NCI-H460 (cell line): ENCODE measurements at places on chromosomes 12 and 14. TPM values are rescaled to one million over a fixed set of nuclear protein-coding genes. Genes with fewer than 3 reads are reported as not detected.

- DNase-seq: no peak
Observed at GRCh38 chr12:120677765-120678473, 9.0 kb upstream of the MLEC start.

DNA sequence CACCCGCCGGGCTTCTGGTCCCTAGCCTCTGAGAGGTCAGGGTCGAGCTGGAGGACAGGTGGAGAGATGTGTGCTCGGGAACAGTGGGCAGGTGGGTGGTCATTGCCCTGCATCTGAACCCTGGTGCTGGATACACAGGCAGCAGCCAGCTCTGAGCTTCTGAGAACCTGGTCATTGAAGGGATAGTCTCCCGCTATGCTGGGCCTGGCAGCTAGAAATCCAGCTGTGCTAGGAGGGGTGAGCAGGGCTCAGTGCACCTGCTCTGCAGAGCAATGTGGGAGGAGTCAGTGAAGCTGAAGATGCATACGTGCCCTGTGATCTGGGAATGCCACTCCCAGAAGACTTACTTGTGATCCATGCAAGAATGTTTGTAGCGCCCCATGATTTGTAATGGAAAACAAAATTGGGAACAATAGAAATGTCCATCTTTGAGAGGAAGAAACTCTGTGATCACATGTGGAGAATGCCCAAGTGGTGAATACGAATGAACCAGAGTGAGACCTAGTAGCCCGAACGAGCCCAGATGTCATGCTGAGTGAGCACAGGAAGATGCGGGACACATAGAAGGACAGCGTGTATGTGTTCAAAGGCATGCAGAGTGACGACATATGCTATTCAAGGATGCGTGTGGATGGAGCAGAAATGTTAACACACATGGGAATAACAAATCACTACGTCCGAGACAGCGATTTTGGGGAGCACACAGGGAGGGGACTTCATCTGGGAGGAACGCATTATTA lies 63.4 kb downstream of the AACS start:
- DNase-seq: no peak

DNA sequence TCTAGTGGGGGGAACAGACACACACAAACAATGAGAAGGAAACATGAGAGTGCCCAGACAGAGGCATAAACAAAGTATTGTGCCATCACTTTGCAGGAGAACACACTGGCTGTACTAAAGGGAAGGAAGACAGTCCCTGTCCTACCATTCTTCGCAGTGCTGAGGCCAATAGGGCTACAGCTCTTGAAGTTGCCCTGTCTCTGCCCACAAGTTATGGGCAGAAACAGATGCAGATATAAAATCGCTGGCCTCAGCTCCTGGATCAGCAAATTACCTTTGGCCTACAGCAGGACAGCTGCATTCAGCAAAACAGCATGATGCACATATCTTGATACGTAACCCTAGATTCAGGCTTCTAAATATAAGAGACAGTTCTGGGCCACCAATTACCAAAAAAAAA lies 23.0 kb upstream of the PRKAB1 start:
- DNase-seq: no peak

DNA sequence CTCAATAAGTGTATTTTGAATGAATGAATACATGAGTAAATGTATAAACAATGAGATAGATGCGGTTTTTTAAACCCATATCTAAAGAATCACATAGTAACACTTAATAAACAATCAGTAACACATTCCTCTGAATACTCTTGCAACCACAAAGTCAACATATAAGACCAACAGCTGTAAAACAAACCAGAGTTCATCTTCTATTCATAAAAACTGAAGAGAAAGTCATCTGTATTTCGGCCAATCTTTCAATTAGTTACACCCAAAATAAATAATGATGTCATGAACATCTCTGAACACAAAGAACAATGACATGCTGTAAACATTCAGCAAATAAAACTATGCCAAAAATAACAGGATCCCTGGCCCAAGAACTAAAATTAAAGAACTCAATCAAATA lies 47.2 kb downstream of the ARMH4 start:
- no peak for DNase-seq

DNA sequence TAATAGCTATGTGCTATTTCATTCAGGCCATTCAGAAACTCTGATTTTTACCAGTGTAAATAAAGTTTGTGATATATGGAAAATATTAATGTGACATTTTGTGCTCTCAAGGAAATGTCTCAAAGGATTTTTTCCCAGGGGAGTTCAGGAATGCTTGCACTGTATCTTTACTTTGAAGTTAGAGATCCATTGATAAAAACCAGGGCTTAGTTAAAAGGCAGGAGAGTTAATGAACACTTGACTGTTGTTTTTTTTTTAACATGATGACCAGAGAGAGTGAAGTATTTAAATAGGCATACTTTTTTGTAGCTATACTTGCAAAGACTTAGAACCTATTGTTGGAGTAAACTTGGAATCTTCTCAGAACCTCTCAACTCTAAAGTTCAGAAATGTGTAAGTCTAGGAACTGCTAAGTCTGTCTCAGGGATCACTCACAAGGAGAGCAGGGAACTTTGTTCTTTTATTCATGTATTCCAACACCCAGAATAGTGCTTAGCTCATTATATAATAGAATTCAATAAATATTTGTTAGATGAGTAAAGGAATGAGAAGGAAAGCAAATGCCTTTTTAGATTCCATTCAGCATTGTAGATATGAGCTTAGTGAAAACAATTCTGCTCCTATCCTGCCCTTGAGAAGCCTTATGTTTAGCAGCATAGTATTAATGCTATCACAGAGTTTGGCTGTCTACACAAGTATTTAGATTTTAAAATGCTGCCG lies 117.5 kb downstream of the DAAM1 start:
- no peak for DNase-seq

DNA sequence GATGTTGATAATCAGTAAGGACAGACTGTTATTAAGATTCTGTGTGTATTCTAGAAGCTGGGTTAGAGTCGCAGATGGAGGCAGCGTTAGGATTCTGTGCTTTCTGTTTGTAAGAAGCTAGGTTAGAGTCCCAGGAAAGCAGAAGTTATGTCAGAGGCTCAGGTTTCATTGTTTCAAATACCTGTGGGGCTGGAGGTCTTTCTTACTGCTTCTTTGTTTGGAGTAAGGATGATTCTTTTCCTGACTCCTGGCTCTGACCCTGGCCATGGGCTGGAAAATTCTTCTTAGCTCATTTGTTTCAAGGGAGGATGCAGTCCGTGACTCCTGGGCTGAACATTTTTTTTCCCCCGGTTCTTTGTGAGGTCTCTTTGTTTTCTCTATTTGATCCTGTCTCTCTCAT lies 5.2 kb downstream of the MUCL1 start:
- DNase-seq: no peak

GRCh38 chr12:1766110-1766509 lies 54.3 kb upstream of the LRTM2 start:
- no peak for DNase-seq

GRCh38 chr12:4450551-4451112 lies 5.0 kb upstream of the FGF6 start:
- no peak for DNase-seq

GRCh38 chr12:127162307-127162706 lies 1104.7 kb upstream of the TMEM132C start:
- peak; percentile 4 for DNase-seq

GRCh38 chr12:1517007-1517406 lies 77.4 kb downstream of the FBXL14 start:
- no peak for DNase-seq

The PAPLN gene
- 0.72 and 0.92 TPM in 2 replicates for total RNA-seq

GRCh38 chr12:121857322-121858246 lies 1.1 kb downstream of the HPD start:
- DNase-seq: no peak

DNA sequence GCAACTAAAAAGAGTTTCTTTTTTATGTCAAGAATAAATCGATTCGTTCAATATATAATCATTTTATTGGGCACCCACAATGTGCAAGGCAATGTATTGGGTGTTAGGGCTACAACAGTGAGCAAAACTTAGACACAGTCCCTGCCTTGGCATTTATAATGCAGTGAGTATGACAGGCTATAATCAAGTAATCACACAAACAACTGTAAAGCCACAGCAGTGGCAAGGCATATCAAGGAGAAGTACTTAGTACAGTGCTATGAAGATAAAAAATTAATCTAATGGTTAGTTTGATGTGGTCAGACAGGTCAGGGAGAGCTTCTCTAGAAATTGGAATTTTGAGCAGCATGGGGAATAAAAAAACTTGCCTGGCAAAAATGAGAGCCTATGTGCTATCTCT lies 39.5 kb upstream of the OTOGL start:
- DNase-seq: no peak

- DNase-seq: peak; percentile 27
Observed at GRCh38 chr12:84910549-84911241, 1.9 kb downstream of the SLC6A15 start.

DNA sequence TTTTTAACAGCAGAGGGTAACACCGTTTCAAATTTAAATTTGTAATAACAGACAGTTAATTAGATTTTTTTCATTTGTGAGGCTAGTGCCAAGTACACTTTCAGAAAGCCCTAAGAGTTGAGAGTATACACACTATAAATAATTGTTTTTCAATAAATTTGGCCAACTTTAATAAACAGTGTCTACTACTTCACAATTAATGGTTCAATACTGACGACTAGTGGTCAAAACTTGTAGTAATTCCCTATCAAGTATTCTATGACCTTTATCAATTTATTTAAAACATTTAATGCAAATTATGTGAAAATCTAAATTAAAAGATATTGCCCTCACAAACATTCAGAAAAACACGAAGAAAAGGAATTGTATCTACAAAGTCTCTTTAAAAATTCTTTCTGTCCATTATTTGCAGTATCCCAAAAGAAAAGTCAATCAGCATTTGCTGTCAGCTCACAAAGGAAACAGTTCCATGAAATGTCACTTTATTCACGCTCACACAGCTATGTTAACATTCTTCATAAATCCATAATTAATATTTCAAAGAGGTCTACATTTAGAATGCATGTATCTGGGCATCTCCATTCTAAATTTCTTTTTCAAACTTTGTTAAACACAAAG lies 91.2 kb downstream of the CEP128 start:
- DNase-seq: peak; percentile 50

DNA sequence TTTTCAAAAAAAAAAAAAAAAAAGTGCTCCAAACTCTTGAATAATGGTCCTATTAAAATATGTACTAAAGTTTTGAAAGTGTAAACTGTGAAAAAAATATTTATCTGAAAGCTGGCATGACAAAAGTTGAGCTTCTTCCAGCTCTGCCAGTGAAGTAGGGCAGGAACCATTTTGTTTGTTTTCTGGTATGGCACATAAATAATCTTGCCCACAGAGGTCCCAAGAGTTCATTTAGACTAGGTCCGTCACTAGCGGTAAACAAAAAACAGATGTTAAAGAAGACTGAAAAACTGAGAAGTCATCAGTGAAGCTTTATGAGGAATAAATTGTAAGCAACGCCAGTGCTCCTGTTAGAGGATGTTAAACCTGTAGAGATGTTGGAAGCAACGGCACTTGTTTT lies 7.0 kb downstream of the ERP27 start:
- DNase-seq: no peak

GRCh38 chr14:97692084-97692483 lies 894.9 kb downstream of the VRK1 start:
- DNase-seq: no peak

- no peak for DNase-seq
Observed at GRCh38 chr14:34403646-34404045, 58.4 kb downstream of the SPTSSA start.

DNA sequence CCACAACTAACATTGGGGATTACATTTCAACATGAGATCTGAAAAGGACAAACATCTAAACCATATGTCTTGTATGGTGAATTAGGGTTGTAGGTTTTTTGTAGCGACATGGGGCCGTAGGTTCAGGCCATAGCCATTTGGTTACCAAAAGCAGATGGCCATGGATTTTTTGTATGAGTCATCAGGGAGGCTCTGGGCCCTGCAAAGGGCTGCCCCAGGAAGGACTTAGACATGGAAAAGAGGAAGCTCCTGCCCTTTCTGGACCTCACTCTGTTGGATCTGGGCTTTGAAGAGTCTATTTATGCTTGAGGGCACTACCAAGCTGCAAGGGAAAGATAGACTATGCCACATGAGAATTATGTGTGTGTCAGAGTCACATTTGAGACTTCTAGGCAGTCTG lies 89.3 kb upstream of the DHRS4 start:
- no peak for DNase-seq

The DIO2 gene
- total RNA-seq: 1.5 and 1.8 TPM in 2 replicates

The TMEM121 gene
- 1.9 and 3.1 TPM in 2 replicates for total RNA-seq

The LMNTD1 gene
- total RNA-seq: 0.15 TPM in 1 of 2 replicates, not detected in the other

The RIMKLB gene
- 13.7 and 15.1 TPM in 2 replicates for total RNA-seq

The IRAK4 gene
- 8.9 and 9.9 TPM in 2 replicates for total RNA-seq

GRCh38 chr12:64877363-64878004 lies 53.0 kb downstream of the TBC1D30 start:
- DNase-seq: no peak

GRCh38 chr12:46660719-46661109 lies 165.1 kb downstream of the SLC38A4 start:
- DNase-seq: peak; percentile 56

- no peak for DNase-seq
Observed at GRCh38 chr14:37013078-37013477, 159.3 kb downstream of the SLC25A21 start.

- no peak for DNase-seq
Observed at GRCh38 chr12:110578694-110579534, 4.2 kb downstream of the PPTC7 start.

The PSMB5 gene
- total RNA-seq: 191 and 254 TPM in 2 replicates

- no peak for DNase-seq
Observed at GRCh38 chr14:53709381-53709780, 247.2 kb downstream of the BMP4 start.

DNA sequence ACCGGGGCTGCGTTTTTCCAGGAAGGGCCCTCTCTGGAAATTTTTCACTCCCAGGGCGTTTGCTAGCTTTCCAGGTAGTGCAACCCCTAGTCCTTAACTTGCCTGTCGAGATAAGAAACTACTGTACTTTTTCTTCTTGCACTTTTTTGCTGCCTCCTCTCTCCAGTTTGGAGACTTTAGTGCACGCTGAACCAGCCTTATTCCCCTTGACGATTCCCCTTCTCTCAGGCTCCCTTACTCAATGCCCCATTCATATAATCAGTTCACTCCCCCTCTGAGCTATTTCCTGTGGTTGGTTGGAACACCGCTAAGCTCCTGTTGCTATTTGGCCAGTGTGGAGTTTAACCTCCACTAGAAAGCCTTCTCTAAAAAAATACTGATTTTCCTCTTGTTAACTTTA lies 682 bp downstream of the CREBL2 start:
- no peak for DNase-seq

DNA sequence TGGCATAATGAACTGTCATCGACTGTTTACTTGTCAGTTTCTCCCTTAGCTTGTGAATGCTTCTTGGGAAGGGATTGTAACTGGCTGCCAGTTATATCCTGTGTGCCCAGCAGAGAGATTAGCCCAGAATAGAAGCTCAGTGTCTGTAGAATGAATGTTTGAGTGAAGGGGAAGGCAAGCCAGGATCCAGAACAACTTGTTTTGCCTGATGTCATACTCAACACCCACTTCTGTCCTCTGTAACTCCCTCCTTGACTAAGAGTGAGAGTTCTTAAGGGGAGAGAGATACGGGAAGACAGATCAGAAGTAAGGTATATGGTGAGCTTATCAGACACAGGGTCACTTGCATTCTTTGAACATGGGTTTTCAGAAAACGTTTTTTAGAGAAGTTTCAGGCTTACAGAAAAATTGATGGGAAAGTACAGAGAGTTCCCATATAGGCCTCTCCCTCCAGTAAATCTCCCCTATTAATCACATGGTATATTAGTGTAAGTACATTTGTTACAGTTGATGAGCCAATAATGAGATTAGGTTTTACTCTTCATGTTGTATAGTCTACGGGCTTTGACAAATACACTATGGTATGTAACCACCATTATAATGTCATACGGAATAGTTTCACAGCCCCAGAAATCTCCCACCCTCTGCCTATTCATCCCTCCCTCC lies 5.6 kb upstream of the SPPL3 start:
- no peak for DNase-seq

The DPPA3 gene
- not detected in 2 replicates for total RNA-seq

The ACSM4 gene
- not detected in 2 replicates for total RNA-seq
